ENCODE measurements at places on chromosomes 16 and 17. TPM values are rescaled to one million over a fixed set of nuclear protein-coding genes. Genes with fewer than 3 reads are reported as not detected.

The HOXB3 gene
- 5.6 TPM for total RNA-seq

The GUCY2D gene
- total RNA-seq, result not detected

The SNX20 gene
- 21.4 TPM for total RNA-seq

The RMI2 gene
- total RNA-seq, result 39.2 TPM

The FGF11 gene
- total RNA-seq, result 3.0 TPM

The OR4D1 gene
- not detected for total RNA-seq

The CRHR1 gene
- not detected for total RNA-seq

The MARCHF10 gene
- not detected for total RNA-seq

Data from GM12878 (cell line).